ENCODE measurements at places on chromosomes 12 and 14.

- no peak for DNase-seq
These were observed 266.9 kb downstream of the NOVA1 start for GRCh38 chr14:26330982-26331381.

- no peak for DNase-seq
These were observed 10.3 kb upstream of the MYH7 start for GRCh38 chr14:23445773-23446172.

GRCh38 chr14:104822821-104823615 is 22.1 kb downstream of the ZBTB42 start:
- DNase-seq: no peak

- DNase-seq: peak; percentile 22
These were observed 62.7 kb downstream of the RASSF3 start for GRCh38 chr12:64672925-64673409.

DNA sequence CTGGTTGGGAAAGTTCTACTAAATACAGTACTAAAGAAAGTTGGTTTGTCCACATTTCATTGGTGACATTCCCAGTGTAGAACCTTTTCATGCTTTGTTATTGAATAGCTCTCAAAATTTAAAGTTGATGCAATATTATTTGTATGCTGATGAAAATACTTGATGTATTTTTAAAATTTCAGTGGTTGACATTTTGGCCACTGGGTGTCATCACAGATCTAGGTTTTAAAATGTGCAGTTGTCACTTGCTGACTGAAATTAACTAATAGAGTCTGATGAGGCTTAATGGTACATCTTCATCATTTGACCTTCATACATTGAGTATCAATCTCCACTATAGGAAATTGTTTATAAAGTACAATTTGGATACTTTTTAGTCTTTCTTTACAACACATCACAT is 37.1 kb downstream of the CMAS start:
- no peak for DNase-seq

DNA sequence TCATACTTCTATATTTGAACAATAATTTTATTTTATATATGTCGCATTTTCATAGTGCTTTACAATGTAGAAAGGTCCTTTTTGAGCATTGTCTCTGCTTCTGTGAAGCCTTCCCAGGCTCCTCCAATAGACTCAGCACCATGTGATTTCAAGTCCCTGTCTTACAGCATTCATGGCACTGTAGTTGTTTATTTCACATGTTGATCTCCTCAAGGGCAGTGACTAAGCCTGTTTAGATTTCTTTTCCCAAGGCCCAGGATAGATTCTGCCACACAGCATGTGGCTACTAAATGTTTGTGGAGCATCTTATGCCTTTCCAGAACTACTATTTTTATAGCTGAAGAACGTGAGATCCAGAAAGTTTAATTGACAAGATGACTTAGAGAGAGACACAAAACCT is 391.7 kb downstream of the TMEM117 start:
- no peak for DNase-seq

DNA sequence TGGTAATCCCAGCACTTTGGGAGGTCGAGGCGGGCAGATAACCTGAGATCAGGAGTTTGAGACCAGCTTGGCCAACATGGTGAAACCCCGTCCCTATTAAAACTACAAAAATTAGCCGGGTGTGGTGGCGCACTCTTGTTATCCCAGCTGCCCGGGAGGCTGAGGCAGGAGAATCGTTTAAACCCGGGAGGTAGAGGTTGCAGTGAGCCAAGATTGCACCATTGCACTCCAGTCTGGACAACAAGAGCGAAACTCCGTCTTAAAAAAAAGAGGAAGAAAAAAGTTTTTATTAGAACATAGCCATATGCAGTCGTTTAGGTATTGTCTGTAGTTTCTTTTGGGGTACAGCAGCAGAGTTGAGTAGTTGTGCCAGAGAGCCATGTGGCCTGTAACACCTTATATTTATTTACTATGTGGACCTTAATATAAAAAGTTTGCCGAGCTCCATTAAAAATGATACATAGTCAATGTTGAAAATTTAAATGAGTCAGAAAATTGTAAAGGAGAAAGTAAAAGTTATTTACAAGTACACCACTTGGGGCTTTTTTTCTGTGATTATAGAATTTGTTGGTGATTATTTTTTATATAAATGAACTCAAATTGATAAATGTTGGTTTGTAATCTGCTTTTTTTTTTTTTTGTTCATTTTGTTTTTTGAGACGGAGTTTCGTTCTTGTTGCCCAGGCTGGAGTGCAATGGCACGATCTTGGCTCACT is 2.2 kb downstream of the ADIPOR2 start:
- no peak for DNase-seq

GRCh38 chr12:67042697-67043131 is 226.4 kb upstream of the CAND1 start:
- no peak for DNase-seq

DNA sequence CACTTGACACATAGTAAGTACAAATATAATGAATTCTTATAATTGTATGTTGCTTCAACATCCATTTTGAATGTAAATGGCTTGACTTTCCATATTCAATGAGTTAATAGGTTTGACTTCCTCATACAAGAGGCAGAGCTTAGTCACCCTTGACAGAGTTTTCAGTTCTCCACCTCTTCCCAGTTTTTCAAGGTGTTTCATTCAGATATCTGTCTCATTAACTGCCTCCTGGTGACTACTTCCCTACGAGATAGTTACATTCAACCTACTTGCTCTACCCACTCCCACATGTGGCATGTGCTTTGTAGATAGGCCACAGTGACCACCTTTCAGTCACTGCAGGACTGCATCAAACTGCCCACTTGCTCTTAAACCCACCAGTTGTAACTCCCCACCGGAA is 60.0 kb downstream of the MYF5 start:
- no peak for DNase-seq

GRCh38 chr12:25365340-25365730 is 114.6 kb upstream of the KRAS start:
- DNase-seq: no peak

DNA sequence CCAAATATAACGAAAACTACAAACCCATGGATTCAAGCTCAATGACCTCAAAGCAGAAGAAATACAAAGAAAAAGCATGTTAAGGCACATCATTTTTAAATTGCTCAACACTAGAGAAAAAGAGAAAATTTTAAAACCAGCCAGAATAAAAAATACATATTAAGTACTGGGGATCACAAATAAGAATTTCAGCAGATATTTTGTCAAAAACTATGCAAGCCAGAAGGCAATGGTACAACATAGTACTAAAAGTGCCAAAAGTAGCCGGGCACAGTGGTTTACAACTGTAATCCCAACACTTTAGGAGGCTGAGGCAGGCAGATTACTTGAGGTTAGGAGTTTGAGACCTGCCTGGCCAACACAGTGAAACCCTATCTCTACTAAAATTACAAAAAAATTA is 10.2 kb downstream of the SGPP1 start:
- no peak for DNase-seq

DNA sequence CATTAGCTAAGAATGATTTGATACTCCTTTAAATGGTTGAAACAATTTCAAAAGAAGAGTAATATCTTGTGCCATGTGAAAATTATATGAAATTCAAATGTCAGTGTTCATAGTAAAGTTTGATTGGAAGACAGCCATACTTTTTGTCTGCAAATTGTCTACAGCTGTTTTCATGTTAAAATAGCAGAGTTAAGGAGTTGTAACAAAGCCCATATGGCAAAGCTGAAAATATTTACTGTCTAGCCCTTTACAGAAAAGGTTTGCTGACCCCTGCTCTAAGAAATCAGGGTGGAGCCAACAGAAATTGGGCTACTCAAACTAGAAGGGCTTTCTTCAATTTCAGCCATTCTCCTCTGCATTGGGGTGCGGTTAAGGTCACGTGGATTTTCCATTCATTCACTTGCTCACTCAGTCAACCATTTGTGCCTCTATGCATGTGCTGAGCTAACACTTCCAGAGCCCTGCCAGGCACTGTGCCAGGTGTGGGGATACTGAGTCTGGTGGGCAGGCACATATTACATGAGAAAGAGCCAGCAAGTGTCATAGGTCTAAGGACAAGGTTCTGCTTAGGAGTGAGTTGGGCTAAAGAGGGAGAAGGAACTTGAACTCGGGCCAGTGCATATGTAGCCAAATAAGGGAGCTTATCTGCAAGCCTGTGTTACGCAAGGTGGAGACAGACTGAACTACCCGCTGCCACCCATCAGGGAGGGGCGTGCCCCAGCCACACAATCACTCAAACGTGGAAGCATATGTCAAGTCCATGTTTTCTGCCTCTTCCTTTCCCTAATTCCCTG is 139.8 kb upstream of the NOS1 start:
- no peak for DNase-seq

GRCh38 chr12:49331380-49332222 is 5.4 kb downstream of the C1QL4 start:
- DNase-seq: peak; percentile 16

GRCh38 chr14:26056036-26056616 is 541.7 kb downstream of the NOVA1 start:
- DNase-seq: no peak

DNA sequence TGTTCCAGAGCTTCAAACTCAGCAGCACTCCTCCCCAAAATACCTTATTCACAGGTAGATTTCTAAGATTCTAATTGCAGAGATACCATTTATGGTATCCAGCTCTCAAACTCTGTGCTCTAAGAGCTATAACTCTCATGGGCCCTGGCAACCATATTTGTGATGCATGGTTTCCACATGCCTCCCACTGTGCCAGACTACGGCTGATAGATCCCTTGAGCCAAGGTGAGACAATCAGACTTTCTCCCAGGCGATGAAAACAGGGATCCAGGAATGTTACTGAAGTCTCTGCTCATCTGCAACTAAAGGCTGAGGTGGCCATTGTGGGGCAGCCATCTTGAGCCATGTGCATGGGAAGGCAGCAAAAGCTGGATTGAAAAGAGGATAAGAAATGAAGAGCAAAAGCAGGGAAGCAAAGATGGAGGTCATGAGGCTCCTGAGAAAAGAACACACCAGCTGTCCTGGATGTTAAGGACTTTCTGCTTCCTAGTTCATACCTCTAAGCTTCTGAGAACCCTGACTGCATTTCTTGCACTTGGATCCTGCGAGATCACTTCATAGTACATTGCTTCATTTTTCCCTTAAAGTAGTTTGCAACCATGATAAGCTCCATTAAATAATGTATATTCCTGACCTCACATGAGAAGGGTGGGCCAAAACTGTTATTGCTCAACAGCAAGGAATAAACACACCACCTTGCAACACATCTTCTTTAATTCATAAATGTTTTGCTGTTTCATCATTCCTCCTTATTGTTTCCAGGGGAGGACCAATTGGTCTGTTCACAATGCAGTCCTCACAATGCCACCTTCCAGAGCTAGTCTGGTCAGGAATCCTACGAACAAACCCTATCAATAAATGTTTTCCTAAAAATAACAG is 5.4 kb downstream of the EGLN3 start:
- DNase-seq: no peak

DNA sequence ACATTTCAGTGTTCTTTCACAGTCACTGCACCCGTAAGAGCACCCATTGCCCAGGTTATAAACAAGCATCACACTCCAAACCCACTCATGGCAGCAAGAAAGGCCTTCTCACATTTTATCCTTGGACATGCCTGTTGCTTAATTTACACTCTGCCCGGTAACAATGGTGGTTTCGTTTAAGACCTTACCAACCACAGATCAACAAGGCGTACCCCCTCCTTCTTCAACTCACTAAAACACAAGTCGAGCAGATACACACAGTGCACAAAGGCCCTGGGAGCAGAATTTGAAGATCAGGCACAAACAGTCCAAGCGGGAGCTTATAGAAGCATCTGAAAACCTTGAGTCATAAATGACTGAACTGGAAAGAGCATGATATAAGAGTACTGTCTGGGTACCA is 98.1 kb downstream of the GALC start:
- DNase-seq: no peak

DNA sequence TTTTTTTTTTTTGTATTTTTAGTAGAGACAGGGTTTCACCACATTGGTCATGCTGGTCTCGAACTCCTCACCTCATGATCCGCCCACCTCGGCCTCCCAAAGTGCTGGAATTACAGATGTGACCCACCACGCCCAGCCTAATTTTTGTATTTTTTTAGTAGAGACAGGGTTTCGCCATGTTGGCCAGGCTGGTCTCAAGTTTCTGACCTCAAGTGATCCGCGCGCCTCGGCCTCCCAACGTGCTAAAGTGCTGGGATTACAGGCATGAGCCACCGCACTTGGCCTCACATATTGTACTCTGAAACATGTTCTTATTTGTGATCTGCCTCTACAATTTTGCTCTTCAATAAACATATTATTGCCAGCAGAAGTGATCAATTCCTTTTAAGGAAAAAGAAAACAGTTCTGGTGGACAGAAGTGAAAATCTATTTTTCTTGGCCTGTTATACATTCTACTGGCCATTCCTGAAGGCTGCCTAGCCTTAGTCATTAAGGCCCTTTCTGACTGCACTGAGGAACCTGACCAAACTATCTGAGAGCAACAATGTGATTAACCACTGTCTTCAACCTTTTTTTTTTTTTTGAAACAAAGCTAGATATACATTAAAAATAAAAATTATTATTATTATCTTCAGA is 36.1 kb downstream of the SNX6 start:
- DNase-seq: no peak

- no peak for DNase-seq
These were observed at the start of gene CELA1 for GRCh38 chr12:51346581-51346980. Gene CELA1 (minus strand): TSS chr12:51346679. CDS start chr12:51346638, 41 bp downstream.

- no peak for DNase-seq
These were observed 117.4 kb downstream of the DICER1 start for GRCh38 chr14:95039993-95040348.

GRCh38 chr14:68815298-68816182 is 22.7 kb upstream of the ZFP36L1 start:
- peak; percentile 26 for DNase-seq

GRCh38 chr12:82474181-82474797 is 116.0 kb downstream of the METTL25 start:
- DNase-seq: no peak

- no peak for DNase-seq
These were observed 68.9 kb downstream of the MOK start for GRCh38 chr14:102236026-102236425.

DNA sequence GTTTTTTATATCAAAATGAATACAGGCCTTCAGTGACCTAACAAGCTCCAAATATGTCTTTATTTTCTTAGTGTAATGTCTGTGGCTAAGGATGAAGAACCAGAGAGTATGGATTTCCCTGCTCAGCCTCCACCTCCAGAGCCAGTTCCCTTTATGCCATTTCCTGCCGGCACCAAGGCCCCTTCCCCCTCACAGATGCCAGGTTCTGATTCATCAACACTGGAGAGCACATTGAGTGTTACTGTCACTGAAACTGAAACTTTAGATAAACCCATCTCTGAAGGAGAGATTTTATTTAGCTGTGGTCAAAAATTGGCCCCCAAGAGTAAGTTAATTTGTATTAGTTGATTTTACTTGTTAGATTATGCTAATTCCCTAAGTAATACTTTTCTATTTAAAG is 61.0 kb downstream of the KIAA0586 start:
- DNase-seq: no peak

- DNase-seq: no peak
These were observed 82.0 kb upstream of the HMGA2 start for GRCh38 chr12:65742018-65743010.

- DNase-seq: no peak
These were observed 181.1 kb downstream of the ALX1 start for GRCh38 chr12:85461127-85461526.

GRCh38 chr14:104724981-104725771 is 1.1 kb downstream of the ADSS1 start:
- DNase-seq: no peak

GRCh38 chr12:67853204-67853603 is 136.0 kb upstream of the IFNG-AS1 start:
- no peak for DNase-seq

All from stimulated activated CD4-positive, alpha-beta T cell treated with anti-CD3 and anti-CD28 coated beads, Interleukin-4, amount 100 ng/mL, for 1 hour (primary cell).